Stimulated activated CD8-positive, alpha-beta memory T cell treated with anti-CD3 and anti-CD28 coated beads, Interleukin-4, amount 100 ng/mL, for 1 hour (primary cell): ENCODE measurements at places on chromosomes 6 and 20.

GRCh38 chr20:41715526-41715925 lies 97.3 kb upstream of the CHD6 start:
- no peak for DNase-seq

DNA sequence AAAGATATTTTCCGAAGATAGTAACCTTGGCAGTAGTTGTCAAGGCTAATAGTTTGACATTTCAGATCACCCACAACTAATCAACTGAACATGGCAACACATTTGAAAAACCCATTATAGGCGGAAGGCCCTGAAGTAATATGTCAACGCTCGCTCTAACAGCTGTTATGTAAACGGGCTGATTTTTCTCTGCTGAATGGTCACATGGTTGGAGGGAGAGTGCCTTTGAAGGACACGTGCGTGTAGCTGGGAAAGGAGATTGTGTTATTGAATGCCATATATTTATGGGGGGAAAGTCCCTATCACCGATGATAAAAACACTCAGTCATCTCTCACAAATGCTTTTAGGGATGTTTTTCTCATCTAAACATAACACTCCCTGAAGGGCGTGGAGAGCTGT lies 160.0 kb upstream of the RALGAPA2 start:
- no peak for DNase-seq

GRCh38 chr6:42095094-42095493 lies 44.8 kb downstream of the TAF8 start:
- no peak for DNase-seq

- DNase-seq: no peak
Observed at GRCh38 chr20:36827541-36828279, 48.2 kb upstream of the TLDC2 start.

GRCh38 chr20:41538810-41539596 lies 79.2 kb downstream of the CHD6 start:
- DNase-seq: no peak

DNA sequence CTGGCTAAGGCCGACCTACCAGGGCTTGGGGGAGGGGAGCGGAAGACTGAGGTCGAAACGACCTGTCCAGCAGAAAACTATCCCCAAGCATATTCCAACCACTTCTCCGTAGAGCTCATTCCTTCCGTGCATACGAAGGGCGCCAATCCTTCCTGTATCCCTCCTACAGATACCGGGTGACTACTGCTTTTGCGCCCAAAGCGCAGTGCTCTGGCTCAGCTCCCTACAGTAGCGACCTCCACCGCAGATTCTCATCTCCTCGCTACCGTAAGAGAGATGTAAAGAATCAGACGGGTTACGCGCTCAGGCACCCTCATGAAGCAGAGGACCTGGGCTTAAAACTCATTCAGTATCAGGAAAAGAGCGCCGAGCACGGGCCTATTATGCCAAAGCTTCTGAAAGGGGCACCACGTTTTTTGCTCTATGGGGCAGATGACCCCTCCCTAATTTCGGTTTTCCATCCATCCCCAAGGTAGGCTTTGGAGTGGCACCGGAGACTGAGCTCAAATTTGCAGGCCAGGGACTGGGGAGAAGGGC lies 563 bp upstream of the NNAT start:
- DNase-seq: no peak

DNA sequence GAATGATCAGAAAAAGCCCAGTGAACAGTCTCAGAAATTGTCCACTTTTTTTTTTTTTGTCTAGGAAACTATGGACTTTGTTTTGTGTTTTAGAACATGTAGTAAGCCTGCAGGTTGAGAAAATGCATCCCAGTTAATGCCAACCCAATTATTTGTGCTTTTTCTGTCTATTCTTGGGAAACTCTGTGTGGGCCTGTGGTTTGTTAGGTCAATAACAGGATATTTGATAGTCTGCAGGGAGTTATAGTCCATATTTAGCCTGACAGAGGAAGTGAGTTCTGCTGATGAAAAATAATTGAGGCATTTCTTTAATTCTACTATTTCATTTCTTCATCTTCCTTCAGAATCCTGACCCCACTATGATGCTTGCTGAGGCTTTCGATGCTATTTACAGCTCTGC lies 154.0 kb upstream of the LAMP5 start:
- DNase-seq: no peak

GRCh38 chr6:107607116-107607515 lies 117.2 kb downstream of the SOBP start:
- DNase-seq: no peak
